ENCODE measurements at places on chromosomes 11 and 22.

DNA sequence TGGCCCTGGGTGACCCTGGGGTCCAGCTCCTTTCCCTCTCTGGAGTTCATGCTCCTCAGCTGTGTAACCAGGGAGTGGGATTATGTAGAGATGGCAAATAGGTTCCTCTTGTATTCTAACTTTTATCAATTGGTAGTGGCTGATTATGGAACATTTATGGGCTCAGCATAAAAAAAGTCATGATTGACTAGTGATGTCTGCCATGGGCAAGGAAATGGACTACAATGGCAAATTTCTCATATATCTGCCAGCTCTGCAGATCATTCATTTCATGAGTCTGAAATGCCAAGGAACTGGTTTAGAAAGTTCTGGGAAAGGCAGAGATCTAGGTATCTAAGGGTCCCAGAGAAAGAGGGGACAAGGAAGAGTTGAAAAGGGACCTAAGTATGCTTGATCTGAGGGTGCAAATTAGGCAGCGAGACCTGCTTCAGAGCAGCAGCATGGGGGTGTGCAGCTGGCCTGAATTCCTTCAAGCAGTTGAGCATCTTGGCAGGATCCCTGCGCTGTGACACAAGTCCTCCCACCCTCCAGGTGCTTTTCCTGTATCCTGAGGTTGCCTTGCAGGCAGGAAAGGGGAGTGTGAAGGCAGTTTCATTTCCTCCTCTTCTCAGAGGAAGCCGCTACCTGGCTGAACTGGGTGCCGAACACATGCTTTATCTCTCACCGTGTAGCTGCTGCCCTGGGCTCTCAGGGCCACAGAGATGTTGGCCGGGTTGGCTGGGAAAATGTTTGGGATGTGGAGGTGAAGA, 10.4 kb downstream of the SLC15A3 start:
- no peak for DNase-seq

- no peak for DNase-seq
These were observed 124.4 kb downstream of the CTTN start for GRCh38 chr11:70522593-70523311.

- peak; percentile 5 for DNase-seq
These were observed 60.8 kb upstream of the CCDC179 start for GRCh38 chr11:22920939-22921565.

DNA sequence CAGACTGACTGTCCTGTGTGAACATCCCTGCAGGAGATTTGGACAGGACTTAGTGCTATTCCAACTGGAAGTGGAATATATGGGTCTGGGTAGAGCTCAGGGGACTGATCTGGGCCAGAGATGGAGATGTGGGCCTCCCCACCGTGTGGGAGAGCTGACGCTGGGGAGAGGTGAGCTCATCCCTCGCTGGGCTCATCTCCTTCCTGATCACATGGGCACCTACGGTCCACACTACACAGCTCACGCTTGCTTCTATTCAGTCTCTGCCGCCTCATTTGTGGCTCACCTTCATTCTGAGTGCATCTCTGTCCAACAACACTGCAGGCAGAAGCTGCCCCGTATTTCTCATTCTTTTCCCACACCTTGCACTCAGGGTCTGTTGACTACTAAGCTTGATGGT, 16.6 kb upstream of the RAB1B start:
- DNase-seq = no peak

DNA sequence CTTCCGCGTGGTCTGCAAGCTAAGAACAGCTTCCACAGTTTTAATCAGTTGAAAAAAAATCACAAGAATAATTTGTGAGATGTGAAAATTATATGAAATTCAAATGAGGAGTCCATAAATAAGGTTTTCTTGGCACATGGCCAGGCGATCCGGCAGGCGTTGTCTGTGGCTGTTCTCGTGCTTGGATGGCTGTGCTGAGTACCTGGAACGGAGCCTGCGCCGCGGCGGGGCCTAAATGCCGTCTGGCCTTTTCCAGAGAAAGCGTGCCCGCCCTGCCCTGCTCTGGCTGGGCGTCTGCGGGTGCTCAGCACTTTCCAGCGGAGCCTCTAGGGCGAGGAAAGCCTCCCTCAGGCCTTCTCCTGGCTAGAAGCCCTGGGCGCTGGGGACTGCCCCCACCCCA, 41.8 kb downstream of the OSBPL5 start:
- DNase-seq = no peak

GRCh38 chr22:25090225-25090890, 109.3 kb upstream of the CRYBB3 start:
- no peak for DNase-seq

GRCh38 chr11:38672445-38672844, 2074.4 kb upstream of the RAG2 start:
- DNase-seq = no peak

DNA sequence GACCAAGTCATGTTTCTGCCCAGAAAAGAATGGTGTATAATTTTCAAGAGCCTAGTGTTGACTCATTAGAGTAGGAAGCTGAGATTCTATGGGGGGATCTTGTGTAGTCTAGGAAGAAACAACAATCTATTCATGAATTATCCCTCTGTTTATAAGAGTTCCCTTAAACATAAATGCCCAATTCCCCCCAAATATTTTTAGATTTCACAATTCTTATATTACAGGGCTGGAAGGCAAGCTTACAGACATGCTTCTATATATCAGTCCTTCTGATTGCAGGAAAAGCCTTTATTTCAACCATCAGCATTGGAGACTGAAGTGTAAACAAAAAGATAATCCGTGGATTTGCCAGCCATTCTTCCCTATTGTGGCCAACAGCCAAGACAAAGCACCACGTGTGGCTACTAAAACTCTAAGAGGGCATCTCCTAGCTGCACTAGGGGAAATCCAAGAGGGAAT, 71.4 kb downstream of the NAT10 start:
- DNase-seq = no peak

GRCh38 chr22:41198027-41198580, 7.0 kb upstream of the L3MBTL2 start:
- peak; percentile 48 for DNase-seq

DNA sequence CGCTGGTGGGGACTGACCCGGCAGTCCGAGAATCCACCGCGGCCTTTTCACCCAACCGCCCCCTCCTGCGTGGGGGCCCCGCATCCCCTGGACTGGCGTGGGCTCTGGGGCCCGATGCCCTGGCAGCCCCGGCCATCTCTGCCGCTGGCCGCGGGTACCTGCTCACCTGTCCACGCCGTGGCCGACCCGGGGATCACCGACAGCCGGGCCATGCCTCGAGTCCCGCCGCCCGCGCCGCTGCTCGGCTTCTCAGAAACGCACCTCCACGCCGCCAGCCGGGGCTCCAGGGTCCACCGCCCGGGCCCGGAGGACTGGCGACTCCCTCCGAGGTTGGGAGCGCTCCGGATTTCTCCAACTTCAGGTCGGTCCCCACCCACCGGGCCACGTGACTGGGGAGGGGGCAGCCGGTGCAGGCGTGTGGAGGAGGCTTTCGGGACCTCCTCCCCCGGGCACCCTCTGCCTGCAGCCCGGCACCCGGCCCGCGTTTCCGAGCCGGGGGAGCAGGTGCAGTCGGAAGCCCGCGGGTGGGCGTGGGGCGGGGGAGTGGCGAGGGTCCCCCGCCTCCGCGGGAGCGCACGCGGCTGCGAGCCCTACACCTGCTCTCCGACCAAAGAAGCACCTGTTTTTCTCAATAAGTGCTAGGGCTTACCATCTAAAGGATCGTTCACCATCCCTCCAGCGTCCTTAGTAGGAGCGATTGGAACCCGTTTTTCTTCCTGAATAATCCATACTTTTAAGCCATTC, 554 bp upstream of the NRIP3 start:
- no peak for DNase-seq

DNA sequence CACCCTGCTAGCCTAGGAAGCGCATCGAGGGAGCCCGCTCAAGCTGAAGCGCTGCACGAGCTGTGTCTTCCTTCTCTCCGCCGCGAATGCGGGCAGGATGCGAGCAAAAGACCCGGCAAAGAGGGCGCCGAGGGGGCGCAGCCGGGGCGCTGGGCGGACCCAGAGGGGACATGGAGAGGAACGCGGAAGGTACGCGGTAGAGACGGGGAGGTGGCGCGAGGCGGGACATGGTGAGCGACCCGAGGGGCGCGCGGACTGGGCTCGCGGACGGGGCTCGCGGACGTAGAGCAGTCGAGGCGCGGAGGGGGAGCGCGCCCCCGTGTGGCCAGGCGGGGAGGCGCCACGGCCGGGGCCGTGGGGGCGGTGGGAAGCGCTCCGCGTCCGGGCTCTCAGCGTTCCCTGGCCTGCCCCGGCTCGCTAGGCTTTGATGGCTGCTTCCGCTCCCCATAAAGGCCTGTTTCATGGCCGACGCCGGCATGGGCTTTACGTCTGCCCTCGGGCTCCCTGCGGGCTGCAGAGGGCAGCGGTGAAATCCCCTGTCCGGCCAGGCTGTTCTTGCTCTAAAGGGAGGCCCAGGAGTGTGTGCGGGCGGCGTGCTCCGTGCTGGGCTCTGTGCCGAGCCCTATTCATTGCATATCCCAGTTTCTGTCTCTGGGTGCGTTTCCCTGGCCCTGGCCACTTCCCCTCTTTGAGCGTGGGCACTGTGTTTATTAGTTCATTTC, 31.2 kb upstream of the TRIM29 start:
- DNase-seq = peak; percentile 40

DNA sequence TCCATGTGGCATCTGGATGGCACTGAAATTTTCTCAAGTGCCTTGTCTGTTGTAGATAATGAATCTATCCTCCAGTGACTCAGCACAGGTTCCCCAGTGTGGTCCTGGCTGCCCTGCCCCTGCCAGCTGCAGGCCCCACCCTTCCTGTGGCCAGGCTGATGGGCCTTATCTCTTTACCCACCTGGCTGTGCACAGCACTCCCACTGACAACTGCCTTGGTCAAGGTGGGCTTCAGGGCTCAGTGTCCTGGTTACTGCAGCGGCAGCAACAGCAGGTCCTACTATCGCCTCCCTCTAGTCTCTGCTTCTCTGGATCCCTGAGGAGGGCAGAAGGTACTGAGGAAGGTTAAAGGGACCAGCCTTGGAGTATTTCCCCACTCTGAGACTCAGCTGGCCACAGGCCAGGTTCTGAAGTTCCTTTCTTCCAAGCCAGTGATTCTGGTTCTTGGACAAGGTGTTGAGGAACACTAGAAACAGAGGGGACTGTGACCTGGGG, 3.1 kb downstream of the HMBS start:
- DNase-seq = no peak

GRCh38 chr11:8477680-8478079, 116.3 kb downstream of the STK33 start:
- DNase-seq = no peak

- DNase-seq = no peak
These were observed 28.8 kb downstream of the LMO1 start for GRCh38 chr11:8234910-8235309.

DNA sequence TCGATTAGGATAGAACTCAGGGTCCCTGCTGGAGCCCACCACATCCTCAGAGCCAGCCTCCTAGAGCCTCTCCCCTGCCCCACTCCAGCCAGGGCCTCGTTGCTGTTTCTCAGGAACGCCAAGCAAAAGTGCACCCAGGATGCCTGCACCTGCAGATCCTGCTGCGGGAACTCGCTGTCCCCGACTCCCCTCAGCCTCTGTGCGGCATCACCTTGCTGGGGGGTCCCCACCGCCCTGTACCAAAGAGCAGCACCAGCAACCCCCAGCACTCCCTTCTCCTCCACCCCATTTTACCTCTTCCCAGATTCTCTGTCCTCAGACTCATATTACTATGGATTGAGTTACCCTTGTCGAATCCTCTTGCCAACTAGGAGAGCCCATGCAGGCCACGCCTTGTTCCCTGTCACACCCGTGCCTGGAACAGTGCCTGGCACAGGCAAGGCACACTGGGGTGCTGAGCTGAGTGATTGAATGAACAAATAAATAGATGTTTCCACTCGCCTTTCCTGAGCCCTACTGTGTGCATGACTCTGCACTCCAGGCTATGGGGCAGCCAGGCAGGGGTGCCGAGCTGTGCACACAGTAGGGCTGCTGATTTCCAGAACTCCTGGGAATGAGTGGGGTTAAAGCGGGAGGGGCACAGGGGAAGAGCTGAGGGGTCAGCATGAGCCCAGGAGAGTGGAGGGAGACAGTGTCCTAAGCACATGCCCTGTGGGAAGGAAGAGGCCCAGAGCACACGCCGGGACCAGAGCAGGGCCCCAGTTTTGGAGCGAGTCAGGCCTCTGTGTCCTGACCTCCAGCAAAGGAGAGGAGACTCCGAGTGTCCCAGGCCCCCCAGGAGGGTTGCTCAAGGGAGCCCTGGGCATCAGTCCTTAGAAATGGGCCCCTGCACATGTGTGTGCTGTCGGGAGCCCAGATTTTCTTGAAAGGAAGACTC, 44.3 kb downstream of the LINC01488 start:
- DNase-seq = no peak

DNA sequence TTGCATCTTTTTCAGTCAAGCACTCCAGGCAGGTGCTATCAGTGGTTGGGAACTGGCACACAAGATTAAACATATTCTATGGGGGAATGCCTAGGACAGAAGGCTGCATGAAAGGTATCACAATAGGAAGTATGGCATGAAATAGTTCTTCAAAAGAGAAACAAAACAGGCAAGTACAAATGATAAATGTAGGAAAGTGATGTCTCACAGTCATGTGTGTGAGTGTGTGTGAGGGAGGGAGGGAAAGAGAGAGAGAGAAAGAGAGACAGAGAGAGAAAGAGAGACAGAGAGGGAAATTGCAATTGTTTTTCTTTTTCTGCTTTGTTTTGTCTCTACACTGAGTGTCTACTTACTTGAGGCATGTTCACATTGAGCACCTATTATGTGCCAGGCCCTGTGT, 456.3 kb downstream of the MIAT start:
- no peak for DNase-seq

DNA sequence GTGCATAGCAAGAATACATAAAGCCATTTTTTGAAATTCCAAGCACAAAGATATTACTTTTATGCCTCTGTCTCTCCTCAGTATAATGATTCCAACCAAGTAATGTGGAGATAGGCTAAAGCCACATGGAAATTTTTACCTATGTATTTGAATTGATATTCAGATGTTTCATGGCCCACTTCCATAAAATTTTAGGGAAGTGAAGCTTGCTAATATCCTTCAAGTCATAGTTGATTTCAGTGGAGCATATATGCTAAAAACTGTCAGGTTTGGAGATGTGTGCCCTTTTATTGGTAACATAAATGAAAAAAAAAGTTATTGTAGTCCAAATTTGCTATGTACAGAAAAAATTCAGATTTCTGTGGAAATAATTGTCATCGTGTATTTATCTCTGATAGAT, 12.3 kb downstream of the MS4A4E start:
- DNase-seq = no peak

- DNase-seq = no peak
These were observed 619.4 kb upstream of the B3GAT1 start for GRCh38 chr11:135031205-135031989.

DNA sequence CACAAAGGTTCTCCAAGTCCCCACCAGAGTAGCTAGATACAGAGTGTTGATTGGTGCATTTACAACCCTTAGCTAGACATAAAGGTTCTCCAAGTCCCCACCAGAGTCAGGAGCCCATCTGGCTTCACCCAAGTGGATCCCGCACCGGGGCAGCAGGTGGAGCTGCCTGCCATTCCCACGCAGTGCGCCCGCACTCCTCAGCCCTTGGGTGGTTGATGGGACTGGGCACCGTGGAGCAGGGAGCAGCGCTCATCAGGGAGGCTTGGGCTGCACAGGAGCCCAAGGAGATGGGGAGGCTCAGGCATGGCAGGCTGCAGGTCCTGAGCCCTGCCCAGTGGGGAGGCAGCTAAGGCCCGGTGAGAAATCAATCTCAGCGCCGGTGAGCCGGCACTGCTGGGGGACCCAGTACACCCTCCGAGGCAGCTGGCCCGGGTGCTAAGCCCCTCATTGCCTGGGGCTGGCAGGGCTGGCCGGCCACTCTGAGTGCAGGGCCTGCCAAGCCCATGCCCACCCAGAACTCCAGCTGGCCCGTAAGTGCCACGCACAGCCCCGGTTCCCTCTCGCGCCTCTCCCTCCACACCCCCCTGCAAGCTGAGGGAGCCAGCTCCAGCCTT, 404.1 kb downstream of the METTL15 start:
- no peak for DNase-seq

- no peak for DNase-seq
These were observed 5.0 kb upstream of the OR52E6 start for GRCh38 chr11:5846701-5847100.

All from CD4-positive, alpha-beta T cell treated with Interleukin-21 for 1 hour (primary cell).